Activated gamma-delta T cell treated with Interleukin-2 at 50 U/mL for 16 hours (primary cell): ENCODE measurements at places on chromosomes 2 and 18.
A peak's percentile ranks its signal among the peaks of the same experiment; 100 is the strongest.

- DNase-seq: no peak
Observed at GRCh38 chr2:164430166-164430783, 191.0 kb downstream of the GRB14 start.

GRCh38 chr2:162234620-162235462 is 8.4 kb downstream of the FAP start:
- DNase-seq: no peak

DNA sequence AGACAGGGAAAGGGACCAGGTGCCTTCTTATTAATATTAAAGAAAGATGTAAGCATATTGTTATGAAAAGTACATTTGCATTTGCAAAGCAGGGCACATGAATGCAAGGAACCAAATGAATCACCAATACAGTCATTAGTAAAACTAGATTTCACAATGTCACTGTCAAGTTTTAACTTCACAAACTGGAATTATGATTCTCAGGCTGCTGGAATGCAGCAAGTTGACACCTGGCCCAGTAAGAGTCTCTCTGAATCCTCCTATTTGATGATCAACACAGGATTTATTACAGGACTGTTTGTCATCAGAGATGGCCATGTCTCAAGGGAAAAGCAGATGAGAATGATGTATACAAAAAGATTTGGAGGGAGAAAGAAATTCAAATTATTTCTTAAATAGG is 72.9 kb upstream of the STK39 start:
- no peak for DNase-seq

DNA sequence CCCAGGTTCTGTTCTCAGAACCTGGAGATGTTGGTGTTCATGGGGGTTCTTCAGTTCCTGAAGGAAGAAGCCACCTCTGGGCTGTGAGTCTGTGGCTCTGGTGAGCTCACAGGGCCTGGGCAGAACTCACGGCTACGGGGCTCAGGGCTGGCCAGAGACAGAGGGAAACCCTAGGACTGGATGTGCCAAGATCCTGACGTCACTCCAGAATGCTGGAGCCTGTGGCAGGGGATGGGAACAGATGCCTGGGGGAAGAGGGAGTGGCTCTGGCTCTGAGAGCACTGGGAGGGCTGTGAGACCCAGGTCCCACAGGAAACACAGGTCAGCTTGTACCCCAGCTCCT is at the start of gene OTOF:
Gene OTOF, minus strand, starts transcription at position 214 of the 343 bp plus-strand sequence.
- DNase-seq: no peak

DNA sequence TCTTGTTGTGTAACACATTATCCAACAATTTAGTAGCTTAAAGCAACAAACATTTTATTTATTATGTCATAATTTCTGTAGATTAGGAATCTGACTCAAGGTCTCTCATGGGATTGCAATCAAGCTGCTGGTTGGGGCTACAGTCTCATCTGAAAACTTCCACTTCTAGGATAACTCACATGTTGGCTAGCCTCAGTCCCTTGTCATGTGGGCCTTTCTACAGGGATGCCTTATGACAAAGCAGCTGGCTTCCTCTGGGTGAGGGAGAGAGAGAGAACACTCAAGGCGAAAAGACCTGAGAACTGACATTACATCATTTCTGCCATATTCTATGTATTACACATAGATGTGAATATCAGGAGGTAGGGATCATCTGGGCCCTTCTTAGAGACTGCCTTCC is 317.9 kb upstream of the VRK2 start:
- no peak for DNase-seq

DNA sequence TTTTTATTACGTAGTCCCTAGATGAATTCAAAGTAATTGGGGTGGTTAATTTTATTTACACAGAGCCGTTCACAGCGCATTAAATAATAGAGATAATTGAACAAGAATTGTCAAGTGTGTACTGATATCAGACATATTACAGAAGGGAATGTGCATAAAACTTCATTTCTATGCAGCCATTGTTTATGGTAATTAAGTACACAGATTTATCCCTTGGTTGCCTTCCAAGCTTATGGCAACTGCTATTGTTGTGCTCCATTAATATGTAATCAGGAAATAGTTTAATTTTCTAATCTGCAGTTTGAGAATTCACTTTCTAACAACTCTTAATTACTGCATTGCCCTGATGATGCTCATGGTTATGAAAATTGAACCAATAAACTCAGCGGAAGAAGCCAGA is 47.3 kb upstream of the OTX1 start:
- no peak for DNase-seq

DNA sequence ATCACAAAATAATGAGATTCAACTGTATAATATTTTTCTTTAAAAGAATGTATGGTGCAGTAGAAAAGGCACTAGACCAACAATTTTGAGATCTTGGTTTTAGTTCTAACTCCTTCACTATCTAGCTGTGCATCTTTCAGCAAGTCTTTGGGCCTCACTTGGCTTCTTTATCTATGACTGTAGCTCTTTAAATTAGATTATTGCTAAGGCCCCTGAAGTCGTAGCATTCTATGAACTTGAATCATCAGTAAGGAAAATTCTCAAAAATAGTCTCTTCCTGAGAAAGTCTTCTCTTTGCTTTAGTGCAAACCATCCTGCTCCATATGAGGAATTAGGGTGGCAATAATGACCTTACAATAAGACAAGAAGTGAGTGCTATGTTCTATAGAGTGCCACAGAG is 140.4 kb downstream of the FTCDNL1 start:
- DNase-seq: no peak

DNA sequence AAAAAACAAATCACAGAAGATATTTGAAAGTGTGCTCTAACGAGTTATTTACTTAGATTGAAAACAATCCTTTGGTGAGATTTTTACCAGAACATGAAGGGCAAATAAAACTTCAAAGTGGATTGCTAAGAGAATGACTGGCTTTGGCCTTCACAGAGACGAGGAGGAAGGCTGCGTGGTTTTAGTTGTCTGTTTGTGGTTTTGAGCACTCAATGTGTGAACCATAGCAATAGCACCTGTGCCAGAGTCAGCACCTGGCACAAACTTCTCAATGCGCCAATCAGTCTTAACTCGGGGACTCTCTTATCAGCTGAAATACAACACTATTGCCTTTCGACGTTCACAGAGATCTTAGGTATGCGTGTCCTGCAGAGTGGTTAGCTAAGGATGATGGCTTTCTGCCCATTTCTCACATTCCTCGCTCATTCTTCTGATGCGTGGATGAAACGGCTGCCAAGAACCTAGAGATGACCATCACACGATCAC is 70.0 kb downstream of the MBP start:
- DNase-seq: peak; percentile 75
